ENCODE measurements at places on chromosomes 3 and 15.

DNA sequence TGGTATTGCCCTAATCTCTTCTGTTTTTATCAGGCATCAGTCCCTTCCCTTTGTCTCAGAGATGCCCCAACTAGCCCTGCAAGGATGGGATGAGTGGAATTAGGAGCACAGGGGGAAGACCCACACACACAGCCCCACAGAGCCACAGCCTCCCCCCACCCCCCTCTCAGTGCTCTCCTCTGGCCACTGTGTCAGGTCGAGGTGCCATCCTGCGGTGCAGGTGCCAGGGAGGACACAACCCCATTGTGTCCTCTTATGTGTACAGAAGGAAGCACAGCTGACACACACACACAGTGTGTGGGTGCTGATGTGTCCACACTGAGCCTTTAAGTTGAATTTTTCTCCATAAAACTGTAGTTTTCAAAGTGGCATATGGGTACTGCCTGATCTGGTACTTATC, 534.5 kb downstream of the OCA2 start:
- DNase-seq, result no peak

DNA sequence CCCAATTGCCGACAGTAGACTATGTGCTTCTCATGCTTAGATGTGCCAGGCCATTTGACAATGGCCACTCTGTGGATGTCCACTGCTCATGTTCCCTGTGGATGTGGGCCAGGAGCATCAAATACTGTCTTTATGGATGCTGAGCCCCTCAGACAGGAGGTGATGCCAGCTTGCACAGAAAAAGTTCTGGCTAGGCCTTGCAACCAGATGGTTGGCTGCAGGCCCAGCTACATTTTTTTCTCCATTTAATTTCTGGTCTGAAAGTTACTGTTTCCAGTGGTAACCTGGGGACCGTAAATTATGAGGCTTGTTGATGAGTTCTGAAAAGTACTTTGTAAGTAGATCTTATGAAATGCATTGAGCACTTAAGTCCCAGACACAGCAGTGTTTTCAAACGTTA, 228.5 kb downstream of the CHL1 start:
- DNase-seq, result no peak

GRCh38 chr3:131998027-131998426, 36.8 kb downstream of the CPNE4 start:
- no peak for DNase-seq

DNA sequence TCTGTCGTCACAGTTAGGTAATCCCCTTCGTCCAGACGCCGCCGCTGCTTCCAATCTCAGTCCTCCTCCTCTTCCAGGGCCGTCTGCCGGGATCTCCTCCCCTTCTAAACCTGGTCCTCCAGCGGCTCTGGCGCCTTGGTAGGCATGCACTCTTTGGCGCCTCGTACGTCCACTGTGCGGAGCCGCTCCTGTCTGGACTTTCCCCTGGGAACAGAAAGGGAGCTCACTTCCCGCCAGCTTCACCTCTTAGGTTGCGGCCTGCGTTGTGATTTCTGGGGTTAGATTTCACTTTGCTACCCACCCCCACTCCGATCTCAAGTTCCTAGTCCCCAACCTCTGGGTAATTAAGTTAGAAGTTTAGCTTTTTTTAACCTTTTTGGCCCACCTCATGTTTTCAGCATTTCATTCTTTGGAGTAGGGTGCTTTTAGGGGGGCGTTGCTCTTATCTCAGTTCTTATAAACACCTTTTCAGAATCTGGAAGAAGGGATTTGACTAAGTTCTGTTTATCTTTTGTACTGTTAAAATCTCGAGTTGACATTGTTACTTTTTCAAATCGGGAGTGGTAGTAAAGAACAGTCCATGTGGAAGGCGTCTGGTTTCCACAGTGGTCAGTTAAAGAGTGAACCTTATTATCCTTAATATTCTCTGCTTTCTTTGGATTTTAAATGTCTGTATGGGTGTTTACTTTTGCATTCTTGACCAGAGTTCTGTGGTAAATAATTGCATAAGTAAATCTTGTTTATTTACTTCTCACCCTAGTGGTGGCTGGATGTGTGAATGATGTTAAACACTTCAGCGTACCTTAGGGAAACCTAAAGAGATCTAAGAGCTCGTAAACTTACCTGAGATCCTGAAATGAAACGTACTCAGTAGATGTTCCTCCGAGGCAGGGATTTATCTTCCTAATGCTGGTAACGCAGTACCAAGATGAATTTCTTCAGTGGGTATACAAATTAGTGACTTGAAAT, 611 bp downstream of the CTDSPL2 start:
- no peak for DNase-seq

DNA sequence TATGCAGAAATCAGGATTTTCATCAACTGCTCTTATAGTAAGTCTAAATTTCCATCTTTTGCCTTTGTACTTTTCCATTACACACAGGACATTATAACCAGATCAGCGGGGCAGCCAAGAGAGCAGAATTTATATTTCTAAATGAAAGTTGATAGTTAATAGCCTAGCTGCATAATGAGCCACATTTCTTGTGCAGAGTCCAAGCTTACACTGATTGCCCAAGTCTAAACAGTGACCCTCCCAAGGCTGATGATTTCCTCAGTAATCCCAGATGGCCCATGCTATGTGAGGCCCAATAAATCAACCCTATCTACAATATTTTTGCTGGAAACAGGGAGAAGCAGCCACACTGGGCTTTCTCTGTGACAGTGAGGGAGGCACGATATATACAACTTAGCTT, 475.8 kb upstream of the KCNMB2 start:
- no peak for DNase-seq
